ENCODE measurements at places on chromosomes 11 and 22.

DNA sequence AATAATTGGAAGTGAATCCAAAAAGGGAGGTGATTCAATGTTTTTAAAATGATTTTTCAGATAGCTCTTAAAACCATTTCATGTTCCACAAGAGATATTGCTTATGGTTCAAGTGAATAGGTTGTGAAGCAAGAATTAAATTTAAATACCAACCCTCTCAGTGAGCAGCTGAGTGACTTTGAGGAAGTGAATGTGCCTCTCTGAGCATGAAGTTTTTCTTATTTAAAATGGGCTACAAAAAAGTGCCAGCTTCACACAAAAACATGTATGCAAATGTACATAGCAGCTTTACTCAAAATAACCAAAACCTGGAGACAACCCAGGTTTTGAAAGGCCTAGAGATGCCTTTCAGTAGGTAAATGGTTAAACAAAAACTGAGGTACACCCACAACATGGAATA lies 35.5 kb upstream of the GAB4 start:
- H3K27me3 ChIP-seq, result no peaks in the 10 kb centered on the region
- H3K36me3 ChIP-seq, result no peaks in the 10 kb centered on the region
- DNase-seq, result no peak
- no peak overlapping the region for H3K27ac ChIP-seq

DNA sequence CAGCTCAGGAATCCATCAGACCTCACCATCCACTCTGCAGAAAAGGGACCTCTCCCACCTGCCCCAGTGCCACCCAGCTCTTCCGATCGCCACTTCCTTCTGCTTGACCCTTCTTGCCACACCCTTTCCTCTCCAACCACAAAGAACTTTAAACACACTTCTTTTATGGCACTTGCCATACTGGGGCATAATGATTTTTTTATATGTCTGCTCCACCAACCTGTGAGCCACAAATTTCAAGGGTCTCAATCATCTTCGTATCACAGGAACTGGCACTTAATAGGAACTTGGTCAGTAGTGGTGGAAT lies 11.7 kb upstream of the MYH9 start:
- peaks cover 13% of the 10 kb centered on the region for H3K4me1 ChIP-seq
- H3K27me3 ChIP-seq, result no peaks in the 10 kb centered on the region
- H3K36me3 ChIP-seq, result no peaks in the 10 kb centered on the region
- no peak overlapping the region for H3K4me3 ChIP-seq
- H3K27ac ChIP-seq, result no peak overlapping the region
- no peak for DNase-seq

DNA sequence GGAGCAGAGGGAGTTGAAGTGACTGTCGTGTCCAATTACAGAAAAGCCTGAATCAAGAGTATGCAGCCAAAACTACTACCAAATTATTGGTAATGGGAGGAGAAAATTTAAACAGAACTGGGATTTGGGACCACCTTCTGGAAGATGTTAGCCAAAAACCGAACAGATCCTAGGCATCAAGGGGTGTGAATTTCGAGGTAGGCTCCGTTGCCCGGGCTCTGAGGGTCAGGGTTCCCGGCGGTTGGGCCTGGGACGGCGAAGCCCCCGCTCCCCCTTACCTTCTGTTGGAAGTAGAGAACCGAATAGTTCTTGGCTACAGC lies 313 bp downstream of the PRCP start:
- DNase-seq, result no peak
- no peaks in the 10 kb centered on the region for H3K27me3 ChIP-seq
- peak overlapping the region; percentile 90 for H3K4me3 ChIP-seq
- H3K36me3 ChIP-seq, result no peaks in the 10 kb centered on the region

GRCh38 chr11:61587951-61588727 lies 7.3 kb upstream of the SYT7 start:
- H3K4me1 ChIP-seq, result peaks cover 12% of the 10 kb centered on the region
- peak overlapping the region; percentile 65 for H3K4me3 ChIP-seq

DNA sequence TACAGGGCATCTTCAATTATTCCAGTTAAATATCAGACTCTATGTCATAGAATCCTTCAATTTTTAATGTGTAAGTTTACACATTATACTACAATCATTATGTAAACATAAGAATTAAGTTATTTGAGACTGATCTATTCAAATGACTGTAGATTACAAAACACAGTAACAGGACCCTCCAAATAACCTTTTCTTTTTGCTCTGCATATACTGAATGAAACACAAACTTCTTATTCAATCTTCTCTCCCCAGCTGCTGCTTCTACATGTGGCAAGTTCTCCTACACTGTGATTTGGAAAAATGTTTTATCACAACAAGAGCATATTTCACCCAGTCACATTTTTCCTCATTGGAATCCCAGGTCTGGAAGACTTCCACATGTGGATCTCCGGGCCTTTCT lies at the start of gene OR52J3:
Gene OR52J3 (plus strand): TSS at position 301 of the 400 bp plus-strand sequence. CDS start 0 bp downstream, at position 301.
- DNase-seq, result no peak
- H3K4me1 ChIP-seq, result no peaks in the 10 kb centered on the region
- no peak within 1 kb of the TSS for H3K4me3 ChIP-seq
- no peak within 1 kb of the TSS for H3K27ac ChIP-seq
- H3K27me3 ChIP-seq, result no peaks in the 10 kb centered on the region

GRCh38 chr22:46721501-46722085 lies 16.5 kb downstream of the CERK start:
- no peaks in the 10 kb centered on the region for H3K4me1 ChIP-seq
- peaks cover 45% of the 10 kb centered on the region for H3K36me3 ChIP-seq
- H3K27ac ChIP-seq, result no peak overlapping the region
- no peak overlapping the region for H3K4me3 ChIP-seq
- no peak for DNase-seq

All from CD8-positive, alpha-beta memory T cell (primary cell).